ENCODE measurements at places on chromosomes 12 and 14. TPM values are rescaled to one million over a fixed set of nuclear protein-coding genes. Genes with fewer than 3 reads are reported as not detected.

The SLCO1B1 gene
- polyA plus RNA-seq = not detected

The ASIC1 gene
- polyA plus RNA-seq = 4.1 TPM

The TRIAP1 gene
- 49.2 TPM for polyA plus RNA-seq

The ACRBP gene
- polyA plus RNA-seq = 4.7 TPM

The ITGB7 gene
- polyA plus RNA-seq = 0.96 TPM

The CISTR gene
- polyA plus RNA-seq = not detected

GRCh38 chr14:96991226-96991625 lies 194.0 kb downstream of the VRK1 start:
- no peak for DNase-seq

GRCh38 chr12:31558521-31558920 lies 32.4 kb downstream of the DENND5B start:
- no peak for DNase-seq

DNA sequence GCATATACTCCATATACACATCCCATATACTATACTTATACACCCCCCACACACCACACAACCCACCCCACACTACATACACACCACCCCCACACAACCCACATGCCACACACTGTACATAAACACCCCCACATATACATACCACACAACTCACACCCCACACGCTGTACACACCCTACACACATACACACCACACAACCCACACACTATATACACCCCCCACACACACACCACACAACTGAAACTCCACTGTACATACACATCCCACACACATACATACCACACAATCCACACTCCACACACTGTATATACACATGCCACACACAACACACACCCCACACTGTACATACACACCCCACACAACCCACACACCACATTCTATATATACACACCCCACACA lies 81.0 kb downstream of the NOC4L start:
- DNase-seq = no peak

DNA sequence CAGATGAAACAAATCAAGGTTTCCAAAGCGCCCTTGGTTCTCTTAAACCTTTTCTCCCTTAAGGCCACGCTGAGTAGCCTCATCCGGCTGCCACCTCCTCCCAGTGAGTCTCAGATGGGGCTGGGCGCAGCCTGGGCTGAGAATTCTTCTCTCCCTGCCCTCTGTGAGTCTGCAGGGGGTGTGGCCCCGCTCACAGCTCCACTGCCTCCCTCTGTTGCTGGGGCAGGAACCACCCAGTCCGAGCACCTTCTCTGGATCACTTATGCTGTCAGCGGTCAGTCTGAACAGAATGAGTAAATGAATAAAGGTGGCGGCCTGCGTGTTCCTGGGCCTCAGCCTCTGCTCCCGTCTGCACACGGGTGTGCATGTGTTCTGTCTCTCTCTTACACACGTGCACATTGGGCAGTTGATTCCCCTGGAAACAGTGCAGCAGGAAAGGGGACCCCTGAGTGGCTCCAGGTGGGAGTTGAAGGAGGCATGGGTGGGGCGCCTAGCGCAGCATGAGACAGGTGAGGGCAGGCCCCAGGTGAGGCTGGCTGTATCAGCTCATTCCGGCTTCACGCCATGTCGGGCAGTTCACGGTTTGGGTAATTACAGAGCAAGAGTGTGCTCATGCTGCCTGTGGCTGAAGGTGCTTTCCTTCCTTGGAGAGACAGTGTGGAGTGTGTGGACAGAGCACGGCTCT lies 4.3 kb downstream of the PAPLN start:
- no peak for DNase-seq

DNA sequence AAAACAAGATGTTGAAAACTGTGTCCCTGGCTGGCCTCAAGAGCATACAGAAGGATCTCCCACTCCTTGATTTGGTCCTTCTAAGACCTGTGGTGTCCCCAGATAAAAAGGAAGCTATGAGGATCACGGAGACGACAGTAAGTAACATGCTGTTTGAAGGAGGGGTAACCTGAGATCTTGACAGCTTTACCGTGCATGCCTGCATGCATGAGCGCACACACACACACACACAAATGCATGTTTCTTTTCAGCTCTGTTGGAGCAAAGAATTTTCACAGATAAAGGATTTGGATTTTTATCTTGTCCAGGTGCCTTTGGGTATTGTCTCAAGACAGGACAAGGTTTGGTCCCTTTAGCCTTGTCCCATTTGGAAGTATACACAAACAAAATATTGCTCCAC lies 411.6 kb upstream of the CCDC196 start:
- DNase-seq = peak; percentile 40

GRCh38 chr14:102451064-102451352 lies 58.6 kb downstream of the ANKRD9 start:
- no peak for DNase-seq

DNA sequence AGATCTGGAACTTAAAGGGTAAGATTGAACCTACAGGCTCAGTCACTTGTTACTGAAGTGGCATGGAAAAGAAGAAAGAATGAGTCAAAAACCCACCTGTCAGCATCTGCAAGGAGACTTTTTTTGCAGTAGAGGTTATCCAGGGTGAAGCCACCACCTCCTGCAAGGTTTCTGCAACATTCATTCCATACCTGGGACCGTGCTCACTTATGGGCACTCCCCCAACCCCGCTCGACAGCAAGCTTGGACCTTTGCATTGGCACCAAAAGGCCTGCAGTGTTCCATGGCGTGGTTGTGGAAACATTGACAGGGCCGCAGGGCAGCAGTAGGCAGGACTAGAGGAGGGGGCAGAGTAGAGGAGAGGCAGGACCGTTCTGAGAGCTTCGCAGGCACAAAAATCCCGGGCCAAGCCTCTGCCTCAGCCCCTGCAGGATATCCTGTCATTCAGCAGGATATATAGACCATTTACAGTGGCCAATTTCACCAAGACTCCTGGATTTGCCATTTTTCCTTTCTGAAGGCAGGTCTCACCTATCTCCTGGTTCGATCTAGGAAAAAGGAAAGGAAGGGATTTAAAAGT lies at the start of gene STAB2:
Gene STAB2, plus strand, starts transcription at position 483 of the 580 bp plus-strand sequence. CDS start 204 bp downstream, outside the sequence.
- no peak for DNase-seq

- no peak for DNase-seq
Measured at GRCh38 chr12:22321638-22322037, 12.9 kb downstream of the ST8SIA1 start.

DNA sequence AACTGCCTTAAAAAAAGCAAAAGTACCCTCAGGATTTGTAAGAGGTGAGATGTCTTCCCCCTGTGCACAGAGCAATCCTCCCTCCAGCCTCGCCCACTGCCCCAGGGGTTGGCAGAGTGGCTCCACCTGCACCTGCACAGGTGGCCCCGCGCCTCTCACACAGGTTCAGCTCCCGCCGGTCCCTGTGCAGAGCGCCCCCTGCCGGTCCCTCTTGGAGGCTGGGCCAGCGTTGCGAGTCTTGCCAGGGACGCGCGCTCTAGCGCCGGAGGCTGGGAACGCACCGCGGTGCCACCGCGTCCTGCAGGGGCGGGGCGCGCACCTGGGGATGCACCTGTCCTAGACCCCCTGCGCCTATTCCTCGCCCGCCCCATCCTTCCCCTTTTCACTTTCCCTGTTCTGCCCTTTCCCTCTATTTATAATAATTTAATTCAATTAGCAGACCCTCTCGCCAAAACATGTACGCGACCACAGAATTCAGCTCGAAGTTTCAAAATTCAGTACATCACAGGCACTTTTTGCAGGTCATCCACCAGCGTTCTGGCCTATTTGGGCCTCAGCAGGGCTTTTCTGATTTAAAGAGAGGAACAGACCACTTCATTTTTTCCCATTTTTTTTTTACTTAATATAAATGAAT lies 618.6 kb downstream of the AACS start:
- no peak for DNase-seq

DNA sequence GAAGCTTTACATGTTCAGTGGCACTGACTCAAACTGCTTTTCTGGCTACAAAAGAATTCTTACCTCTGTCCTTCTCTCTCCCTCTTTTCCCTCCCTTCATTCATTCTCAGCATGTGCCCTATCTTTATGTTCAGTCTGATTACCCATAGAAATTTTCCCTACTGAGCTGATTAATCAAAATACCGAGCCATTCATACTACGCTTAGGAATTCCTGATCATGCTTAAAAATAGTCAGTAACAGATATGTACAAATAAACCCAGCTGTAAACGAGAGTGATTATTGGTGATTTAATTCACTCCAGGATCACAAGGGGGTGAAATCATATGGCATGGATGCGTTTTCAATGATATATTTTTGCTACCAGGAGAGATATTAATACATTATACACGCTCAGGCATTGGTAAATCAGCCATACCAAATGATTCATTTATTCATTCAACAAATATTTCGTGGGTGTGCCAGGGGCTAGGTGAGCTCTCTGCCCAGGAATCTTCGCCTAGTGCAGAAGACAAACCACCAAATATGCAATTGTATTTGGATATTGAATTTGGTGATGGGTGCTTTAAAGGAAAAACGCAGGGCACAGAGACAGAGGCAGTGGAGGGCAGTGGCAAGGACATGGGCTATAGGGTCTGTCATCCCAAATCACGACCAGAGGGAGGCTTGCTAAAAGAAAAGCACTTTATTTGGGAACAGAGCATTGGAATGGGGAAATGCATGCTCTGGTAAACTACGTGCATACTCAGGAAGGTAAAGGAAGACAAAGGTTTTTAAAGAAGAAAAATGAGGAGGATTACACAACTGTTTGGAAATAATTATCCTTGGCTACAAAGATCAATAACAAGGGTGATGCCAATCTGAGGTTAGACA lies 13.9 kb upstream of the VRK1 start:
- no peak for DNase-seq

- DNase-seq = no peak
Measured at GRCh38 chr14:22580625-22581024, 8.4 kb downstream of the DAD1 start.

DNA sequence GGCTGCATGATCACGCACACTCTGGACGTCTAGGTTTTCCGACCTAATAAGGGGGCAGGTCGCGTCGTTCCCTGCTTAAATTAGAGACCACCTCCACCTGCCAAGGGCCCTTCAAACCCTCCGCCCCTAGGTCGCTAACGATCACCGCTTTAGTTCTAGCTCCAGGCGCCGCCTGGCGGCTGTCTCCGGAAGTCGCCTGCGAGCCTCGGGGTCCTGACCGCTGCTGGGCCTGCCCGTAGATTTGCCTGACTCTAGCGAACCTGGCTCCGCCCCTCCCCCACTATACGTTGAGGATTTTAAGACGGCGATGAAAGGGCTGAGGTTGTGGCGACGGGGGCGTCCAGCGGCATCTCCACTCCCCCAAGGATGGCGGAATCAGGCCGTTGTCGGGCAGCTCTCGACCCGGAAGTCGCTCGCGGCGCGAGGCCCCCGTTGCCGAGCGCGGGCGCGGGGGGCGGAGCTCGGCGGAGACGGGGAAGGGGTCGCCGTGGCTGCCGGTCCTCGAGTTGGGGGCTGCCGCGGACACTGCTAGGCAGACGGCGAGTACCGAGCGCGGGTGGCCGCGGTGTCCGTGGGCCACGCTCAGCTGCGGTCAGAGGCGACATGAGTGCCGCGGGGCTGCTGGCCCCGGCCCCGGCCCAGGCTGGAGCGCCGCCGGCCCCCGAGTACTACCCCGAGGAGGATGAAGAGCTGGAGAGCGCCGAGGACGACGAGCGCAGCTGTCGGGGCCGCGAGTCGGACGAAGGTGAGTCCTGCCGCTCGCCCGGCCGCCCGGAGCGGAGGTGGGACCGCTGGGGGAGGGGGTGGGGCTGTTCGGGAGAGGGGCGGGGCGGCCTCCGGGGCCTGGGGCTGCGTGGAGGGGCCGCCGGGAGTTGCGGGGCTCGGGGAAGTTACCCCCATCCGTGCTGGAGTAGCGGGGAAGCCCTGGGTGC lies at the start of gene SUDS3:
Gene SUDS3, plus strand, starts transcription at position 467 of the 932 bp plus-strand sequence. Its CDS starts 137 bp downstream, at position 604.
- peak; percentile 78 for DNase-seq

GRCh38 chr14:97185186-97185585 lies 388.0 kb downstream of the VRK1 start:
- no peak for DNase-seq

- no peak for DNase-seq
Measured at GRCh38 chr12:107032266-107032665, 45.3 kb upstream of the MTERF2 start.

GRCh38 chr12:52436828-52437474 lies 2.8 kb upstream of the KRT75 start:
- DNase-seq = no peak

- no peak for DNase-seq
Measured at GRCh38 chr12:53788892-53789291, 37.1 kb upstream of the CISTR start.

DNA sequence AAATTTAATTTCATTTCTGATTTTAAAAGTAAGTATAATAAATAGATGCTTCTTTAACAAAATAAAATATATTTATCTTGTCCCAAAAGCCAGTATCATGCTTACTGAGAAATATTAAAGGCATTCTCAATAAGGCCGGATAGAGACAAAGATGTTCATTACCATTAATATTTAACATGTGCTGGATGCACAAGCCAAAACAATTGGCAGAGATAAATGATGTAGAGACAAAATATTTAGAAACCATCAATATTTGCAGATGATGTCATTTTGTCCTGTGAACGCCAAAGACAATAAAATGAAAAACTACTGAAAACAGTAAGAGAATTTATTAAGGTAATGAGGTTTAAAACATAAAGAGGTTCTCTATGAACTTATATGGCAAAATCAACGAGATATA lies 313.5 kb downstream of the ITPR2 start:
- DNase-seq = no peak

DNA sequence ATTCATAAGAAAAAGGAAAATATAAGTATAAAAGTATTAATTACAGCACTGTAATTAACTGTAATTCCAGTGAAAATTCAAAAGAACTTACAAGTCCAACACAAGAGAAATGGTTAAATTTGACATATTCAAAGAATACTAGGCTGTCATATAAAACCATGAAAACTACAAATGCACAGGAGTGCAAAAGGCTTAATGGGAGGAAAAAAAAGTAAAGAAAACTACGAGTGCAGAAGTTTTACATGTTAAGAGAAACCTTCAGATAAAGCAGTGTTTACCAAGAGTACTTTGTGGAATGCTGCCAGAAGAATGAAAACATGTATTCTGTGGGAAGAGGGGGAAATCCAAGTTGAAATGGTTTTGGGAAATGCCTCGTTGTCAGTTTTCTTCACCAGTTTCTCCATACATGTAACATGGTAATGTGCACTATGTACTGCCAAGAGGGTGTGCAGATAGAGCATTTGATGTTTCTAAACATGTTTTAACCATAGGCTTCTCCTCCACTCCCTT lies 9.1 kb downstream of the HEATR5A start:
- DNase-seq = no peak

- DNase-seq = no peak
Measured at GRCh38 chr12:75205558-75205957, 4.1 kb downstream of the KCNC2 start.

GRCh38 chr12:132167611-132168310 lies 23.5 kb downstream of the NOC4L start:
- no peak for DNase-seq

- DNase-seq = no peak
Measured at GRCh38 chr12:76706101-76706500, 57.8 kb upstream of the ZDHHC17 start.

GRCh38 chr14:73262427-73263183 lies 25.3 kb downstream of the PAPLN start:
- DNase-seq = no peak
